ENCODE measurements at places on chromosomes 7 and 10. TPM values are rescaled to one million over a fixed set of nuclear protein-coding genes. Genes with fewer than 3 reads are reported as not detected.

CALML5 gene
- total RNA-seq: not detected

TET1 gene
- 3.3 TPM for total RNA-seq

OR9A2 gene
- not detected for total RNA-seq

COL28A1 gene
- total RNA-seq: under 0.01 TPM

SPDYE5 gene
- not detected for total RNA-seq

MMD2 gene
- not detected for total RNA-seq

ANXA8L1 gene
- total RNA-seq: not detected

DNA sequence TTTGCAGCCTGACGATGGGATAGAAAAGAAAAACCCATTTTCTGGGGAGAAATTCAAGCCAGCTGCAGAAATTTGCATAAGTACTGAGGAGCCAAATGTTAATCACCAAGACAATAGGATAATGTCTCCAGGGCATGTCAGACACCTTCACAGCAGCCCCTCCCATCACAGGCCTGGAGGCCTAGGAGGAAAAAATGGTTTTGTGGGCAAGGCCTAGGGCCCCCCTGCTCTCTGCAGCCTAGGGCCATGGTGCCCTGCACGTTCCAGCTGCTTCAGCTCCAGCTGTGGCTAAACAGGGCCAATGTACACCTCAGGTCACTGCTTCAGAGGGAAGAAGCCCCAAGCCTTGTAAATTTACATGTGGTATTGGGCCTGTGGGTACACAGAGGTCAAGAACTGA, 158.2 kb downstream of the VWC2 start:
- no peaks in the 10 kb centered on the region for H3K36me3 ChIP-seq
- no peak overlapping the region for H3K27ac ChIP-seq
- DNase-seq: no peak
- H3K27me3 ChIP-seq: no peaks in the 10 kb centered on the region
- no peak overlapping the region for H3K4me3 ChIP-seq

- H3K4me1 ChIP-seq: no peaks in the 10 kb centered on the region
- H3K27ac ChIP-seq: no peak overlapping the region
- no peaks in the 10 kb centered on the region for H3K36me3 ChIP-seq
- H3K4me3 ChIP-seq: no peak overlapping the region
These were observed 57.1 kb downstream of the SYPL1 start for GRCh38 chr7:106054971-106055532.

GRCh38 chr7:117458977-117459583, 20.7 kb upstream of the CFTR start:
- H3K36me3 ChIP-seq: no peaks in the 10 kb centered on the region
- no peaks in the 10 kb centered on the region for H3K4me1 ChIP-seq
- DNase-seq: peak; percentile 60
- no peak overlapping the region for H3K27ac ChIP-seq

GRCh38 chr7:138889582-138890498, 91.3 kb downstream of the KIAA1549 start:
- no peaks in the 10 kb centered on the region for H3K36me3 ChIP-seq
- H3K27me3 ChIP-seq: no peaks in the 10 kb centered on the region
- H3K4me1 ChIP-seq: no peaks in the 10 kb centered on the region
- DNase-seq: peak; percentile 50
- no peak overlapping the region for H3K4me3 ChIP-seq
- no peak overlapping the region for H3K27ac ChIP-seq

DNA sequence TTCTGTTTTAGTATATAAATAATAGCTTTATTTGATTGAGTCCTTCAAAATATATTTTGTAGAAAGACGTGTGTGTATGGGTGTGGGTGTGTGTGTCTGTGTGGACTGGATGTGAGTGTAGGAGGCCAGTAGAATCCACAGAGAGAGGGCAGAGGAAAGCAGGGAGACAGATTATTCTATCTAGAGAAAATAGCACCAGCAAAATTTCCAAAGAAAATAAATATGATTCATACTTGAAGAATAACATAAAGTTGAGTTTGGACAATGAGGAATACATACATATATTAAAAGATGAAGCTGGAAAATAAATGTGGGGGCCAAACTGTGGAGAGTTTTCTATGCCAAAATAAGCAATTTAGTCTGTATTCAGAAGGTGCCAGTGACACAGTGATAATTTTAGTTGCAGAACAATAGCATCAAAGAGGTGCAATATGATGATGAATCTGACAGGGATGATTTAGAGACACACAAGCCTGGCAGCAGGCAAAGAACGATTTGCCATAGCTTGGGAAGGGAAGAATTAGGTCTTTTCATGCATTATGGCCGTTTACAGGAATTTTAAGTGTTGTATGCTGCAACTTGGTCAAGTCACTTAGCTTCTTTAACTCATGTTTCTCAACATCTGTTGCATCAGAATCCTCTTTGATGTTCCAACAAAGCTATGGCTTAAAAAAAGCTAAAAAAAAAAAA, 121.3 kb downstream of the SEMA3A start:
- DNase-seq: peak; percentile 91
- H3K36me3 ChIP-seq: no peaks in the 10 kb centered on the region
- no peak overlapping the region for H3K27ac ChIP-seq
- no peak overlapping the region for H3K4me3 ChIP-seq
- H3K27me3 ChIP-seq: no peaks in the 10 kb centered on the region
- H3K4me1 ChIP-seq: peaks cover 2% of the 10 kb centered on the region

- H3K4me1 ChIP-seq: no peaks in the 10 kb centered on the region
- H3K27ac ChIP-seq: no peak overlapping the region
- no peaks in the 10 kb centered on the region for H3K27me3 ChIP-seq
- DNase-seq: no peak
- no peak overlapping the region for H3K4me3 ChIP-seq
These were observed 16.0 kb upstream of the SLC18A2 start for GRCh38 chr10:117224881-117225280.

DNA sequence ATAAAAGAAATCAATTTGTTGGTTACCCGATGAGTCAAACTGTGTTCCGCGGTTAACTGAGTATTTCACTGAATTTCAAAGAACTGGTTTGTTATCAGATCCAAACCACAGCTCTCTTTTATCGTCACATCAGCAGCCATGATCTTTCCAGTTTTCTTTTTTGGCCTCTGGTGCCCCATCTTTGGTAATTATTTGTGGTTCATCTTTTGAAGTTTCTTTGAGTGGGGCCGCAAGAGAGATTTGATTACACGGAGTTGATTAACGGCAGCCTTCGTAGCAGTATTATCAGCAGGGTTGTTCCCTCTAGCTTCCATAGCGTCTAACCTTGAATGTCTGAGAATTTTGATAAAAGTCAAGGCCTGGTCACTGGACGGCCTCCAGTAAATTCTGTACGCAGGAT, 154.9 kb upstream of the TNRC18 start:
- H3K27me3 ChIP-seq: peaks cover 2% of the 10 kb centered on the region
- no peak for DNase-seq
- no peaks in the 10 kb centered on the region for H3K4me1 ChIP-seq
- no peaks in the 10 kb centered on the region for H3K36me3 ChIP-seq
- H3K27ac ChIP-seq: no peak overlapping the region

DNA sequence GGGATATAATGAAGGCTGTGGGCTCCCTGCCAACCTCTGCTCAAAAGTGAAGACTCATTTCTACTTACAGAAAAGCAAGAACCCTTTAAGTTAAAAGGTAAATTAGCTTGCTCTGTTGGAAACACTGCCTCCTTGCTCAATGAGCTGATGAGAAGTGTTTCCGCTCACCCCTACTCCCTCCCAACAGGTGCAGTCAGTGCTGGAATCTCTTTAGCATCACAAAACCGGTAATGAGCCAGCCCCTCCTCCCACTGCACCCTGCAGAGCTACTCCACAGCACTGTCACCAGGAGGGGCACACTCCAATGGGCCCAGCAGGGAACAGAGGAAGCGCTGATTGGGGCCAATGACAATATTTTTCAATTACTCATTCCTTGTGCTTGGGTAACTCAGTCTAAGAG, 262.5 kb downstream of the TCERG1L start:
- no peak overlapping the region for H3K27ac ChIP-seq
- H3K27me3 ChIP-seq: no peaks in the 10 kb centered on the region
- H3K36me3 ChIP-seq: no peaks in the 10 kb centered on the region
- H3K4me3 ChIP-seq: no peak overlapping the region
- DNase-seq: no peak

- H3K27ac ChIP-seq: peak overlapping the region; percentile 95
- H3K27me3 ChIP-seq: no peaks in the 10 kb centered on the region
- peaks cover 4% of the 10 kb centered on the region for H3K4me1 ChIP-seq
- peak overlapping the region; percentile 88 for H3K4me3 ChIP-seq
- DNase-seq: peak; percentile 36
These were observed 1.3 kb downstream of the ZNF503 start for GRCh38 chr10:75400163-75400770.

DNA sequence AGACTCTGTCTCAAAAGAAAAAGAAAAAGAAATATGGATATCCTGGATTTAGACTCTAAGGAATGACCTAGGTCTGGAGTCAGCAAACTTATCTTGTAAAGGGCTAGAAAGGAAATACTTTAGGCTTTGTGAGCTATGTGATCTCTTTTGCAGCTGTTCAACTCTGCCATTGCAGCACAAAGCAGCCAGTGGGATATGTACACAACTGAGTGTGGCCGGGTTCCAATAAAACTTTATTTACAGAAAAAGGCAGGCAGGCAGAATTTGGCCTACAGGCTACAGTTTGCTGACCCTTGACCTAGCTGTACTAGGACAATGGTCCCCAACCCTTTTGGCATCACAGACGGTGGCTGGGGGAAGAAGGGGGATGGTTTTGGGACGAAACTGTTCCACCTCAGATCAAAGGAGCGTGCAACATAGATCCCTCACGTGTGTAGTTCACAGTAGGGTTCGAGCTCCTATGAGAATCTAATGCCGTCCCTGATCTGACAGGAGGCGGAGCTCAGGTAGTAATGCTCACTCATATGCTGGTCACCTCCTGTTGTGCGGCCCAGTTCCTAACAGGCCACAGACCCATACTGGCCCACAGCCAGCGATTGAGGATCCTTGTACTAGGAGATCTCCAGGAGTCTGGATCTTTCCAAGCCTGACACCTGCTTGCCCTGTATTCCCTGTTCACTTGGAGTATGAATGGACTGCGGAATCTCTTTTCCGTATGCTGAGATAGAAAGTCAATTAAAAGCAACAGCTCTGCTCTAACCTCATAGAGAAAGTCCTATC, 63.0 kb downstream of the CUL1 start:
- no peak overlapping the region for H3K27ac ChIP-seq
- H3K4me3 ChIP-seq: no peak overlapping the region
- no peaks in the 10 kb centered on the region for H3K4me1 ChIP-seq
- H3K36me3 ChIP-seq: no peaks in the 10 kb centered on the region

DNA sequence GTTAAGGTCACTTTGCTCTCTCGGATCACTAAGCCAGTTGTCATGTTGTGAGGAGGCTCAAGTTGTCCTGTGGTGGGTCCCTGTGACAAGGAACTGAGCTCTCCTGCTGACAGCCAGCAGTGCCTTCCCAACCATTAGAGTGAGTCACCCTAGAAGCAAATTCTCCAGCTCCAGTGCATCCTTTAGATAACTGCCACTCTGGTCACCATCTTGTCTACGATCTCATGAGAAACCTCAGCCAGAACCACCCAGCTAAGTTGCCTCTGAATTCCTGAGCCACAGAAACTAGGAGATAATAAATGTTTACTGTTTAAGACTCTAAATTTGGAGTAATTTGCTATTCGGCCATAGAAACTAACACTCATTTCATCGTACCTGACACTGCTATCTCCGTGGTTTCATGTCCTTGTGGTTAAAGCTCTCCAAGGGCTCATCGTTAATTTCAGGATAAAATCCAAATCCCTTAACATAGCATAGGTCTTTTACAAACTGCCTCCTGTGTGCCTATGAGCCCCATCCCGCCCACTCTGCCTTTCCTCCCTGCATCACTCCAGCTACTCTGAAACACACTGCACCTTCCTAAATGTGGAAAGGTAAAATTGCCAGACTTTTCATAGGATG, 56.5 kb upstream of the WIPF3 start:
- H3K27ac ChIP-seq: no peak overlapping the region
- no peak overlapping the region for H3K4me3 ChIP-seq
- no peaks in the 10 kb centered on the region for H3K4me1 ChIP-seq
- H3K36me3 ChIP-seq: no peaks in the 10 kb centered on the region
- DNase-seq: no peak

GRCh38 chr7:37430171-37430570, 18.5 kb downstream of the ELMO1 start:
- H3K4me1 ChIP-seq: no peaks in the 10 kb centered on the region
- no peaks in the 10 kb centered on the region for H3K27me3 ChIP-seq
- no peak for DNase-seq
- H3K36me3 ChIP-seq: no peaks in the 10 kb centered on the region

DNA sequence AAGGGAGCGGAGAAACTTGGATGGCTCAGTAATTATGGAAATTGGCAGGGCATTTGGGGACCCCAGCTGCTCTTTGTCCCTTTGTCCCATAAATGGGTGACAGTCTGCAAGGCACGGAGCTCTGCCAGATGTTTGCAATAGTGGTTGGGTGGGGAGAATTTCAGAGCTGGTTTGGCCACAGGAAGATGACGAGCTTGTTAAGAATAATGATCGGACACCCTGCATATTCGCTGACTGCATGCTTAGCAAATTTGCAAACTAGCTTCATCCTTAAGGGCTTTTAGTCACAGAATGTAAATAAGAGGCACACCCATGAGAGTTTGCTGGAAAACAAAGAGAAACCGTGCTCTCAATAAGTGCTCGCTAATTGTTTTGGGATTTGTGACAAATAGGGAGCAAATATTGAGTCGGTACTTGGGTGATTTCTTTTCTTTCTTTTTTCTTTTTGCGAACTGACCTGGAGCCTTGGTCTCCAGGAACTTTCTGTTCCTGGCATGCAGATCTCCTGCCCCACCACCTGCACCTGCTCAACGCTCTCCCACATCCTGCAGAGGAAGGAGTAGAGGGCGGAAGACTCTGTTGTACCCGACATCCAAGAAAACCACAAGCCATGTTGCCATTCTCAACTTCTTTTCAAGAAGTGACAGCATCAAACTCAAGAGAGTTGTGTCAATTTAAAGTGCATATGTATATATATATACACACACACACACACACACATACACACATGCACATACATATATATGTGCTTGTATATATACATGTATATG, 238.9 kb downstream of the CAMK1D start:
- H3K27ac ChIP-seq: no peak overlapping the region
- H3K36me3 ChIP-seq: no peaks in the 10 kb centered on the region
- H3K4me1 ChIP-seq: no peaks in the 10 kb centered on the region
- H3K4me3 ChIP-seq: no peak overlapping the region
- no peaks in the 10 kb centered on the region for H3K27me3 ChIP-seq

GRCh38 chr7:10855583-10855982, 118.1 kb upstream of the PHF14 start:
- H3K27me3 ChIP-seq: no peaks in the 10 kb centered on the region
- H3K36me3 ChIP-seq: no peaks in the 10 kb centered on the region
- H3K4me3 ChIP-seq: no peak overlapping the region
- DNase-seq: no peak

DNA sequence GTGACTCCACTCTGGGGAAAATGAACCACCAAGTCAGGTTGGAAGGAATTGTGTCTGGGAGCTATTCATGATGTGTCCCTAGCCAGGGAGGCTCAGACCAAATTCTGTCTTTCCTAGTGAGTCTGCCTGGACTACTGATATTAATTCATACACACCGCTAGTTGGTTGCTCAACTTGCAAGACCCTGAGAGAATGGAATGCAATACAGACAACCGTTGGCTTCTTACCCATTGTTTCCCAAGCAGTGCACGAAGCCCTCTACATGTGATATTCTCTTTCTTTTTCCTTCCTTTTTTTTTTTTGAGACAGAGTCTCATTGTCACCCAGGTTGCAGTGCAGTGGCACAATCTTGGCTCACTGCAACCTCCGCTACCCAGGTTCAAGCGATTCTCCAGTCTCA, 19.4 kb upstream of the SRGN start:
- H3K27ac ChIP-seq: no peak overlapping the region
- peaks cover 15% of the 10 kb centered on the region for H3K4me1 ChIP-seq
- H3K36me3 ChIP-seq: no peaks in the 10 kb centered on the region
- no peak overlapping the region for H3K4me3 ChIP-seq
